Left ventricle myocardium superior (tissue), 1 donor: ENCODE measurements at places on chromosomes 6 and 20.

- DNase-seq = no peak
Measured at GRCh38 chr6:154611241-154611640, 100.8 kb upstream of the CNKSR3 start.

GRCh38 chr6:146803601-146804000 is 204.8 kb downstream of the ADGB start:
- peak; percentile 48 for DNase-seq

DNA sequence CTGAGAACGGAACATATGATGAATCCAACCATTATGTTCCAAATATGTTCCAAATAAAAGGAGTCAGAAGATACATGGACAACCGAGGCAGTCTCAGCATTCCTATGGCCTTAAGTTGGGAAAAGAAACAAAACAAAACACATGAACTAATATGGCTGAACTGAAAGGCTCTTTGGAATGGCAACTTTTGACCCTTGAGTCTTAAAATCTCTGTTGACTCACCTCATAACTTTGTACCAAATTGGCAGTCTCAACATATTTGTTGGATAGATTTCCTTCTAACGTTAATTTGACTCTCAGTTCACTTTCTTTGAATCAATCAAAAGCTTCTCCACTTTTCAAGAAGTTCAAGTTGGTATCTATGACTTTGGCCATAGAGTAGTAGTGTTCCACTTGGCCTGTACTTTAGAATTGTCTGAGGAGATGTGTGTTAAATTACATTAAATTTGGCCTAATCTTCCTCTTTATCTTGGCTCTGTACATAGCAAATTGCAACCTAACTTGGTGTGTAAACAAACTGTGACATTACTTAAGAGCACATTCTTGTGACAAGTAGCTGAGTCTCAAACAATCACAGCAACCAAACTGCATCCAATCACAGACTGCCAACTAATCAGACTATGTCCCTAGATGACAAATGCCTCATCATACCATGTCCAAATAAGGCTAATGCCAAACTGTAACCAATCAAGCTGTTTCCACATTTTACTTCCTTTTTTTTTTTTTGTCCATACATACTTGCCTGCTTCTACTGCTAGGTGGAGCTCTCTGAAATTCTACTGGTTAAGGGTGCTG is 208.8 kb downstream of the BMP2 start:
- DNase-seq = no peak

DNA sequence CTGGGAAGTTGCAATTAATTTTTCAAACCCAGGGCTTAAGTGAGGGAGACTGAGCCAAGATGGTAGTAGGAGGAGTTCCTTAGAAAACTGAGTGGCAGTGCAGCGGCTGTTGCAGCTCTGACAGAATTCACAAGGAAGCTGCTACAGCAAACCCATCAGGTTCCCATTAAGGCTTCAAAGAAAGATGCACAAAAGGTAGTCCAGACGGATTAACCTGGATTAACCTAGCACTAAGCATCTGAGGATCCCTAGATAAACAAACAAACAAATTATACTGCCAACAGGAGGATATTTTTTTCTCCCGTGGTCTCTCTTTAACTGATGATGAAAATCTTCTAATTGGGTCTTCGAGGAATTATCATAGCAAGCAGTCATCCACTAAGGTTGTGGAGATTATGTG is 5.2 kb downstream of the TENT5A start:
- no peak for DNase-seq

GRCh38 chr6:15493437-15494168 is 169.2 kb downstream of the DTNBP1 start:
- no peak for DNase-seq

- DNase-seq = peak; percentile 51
Measured at GRCh38 chr20:41395667-41396664, 29.3 kb upstream of the EMILIN3 start.

DNA sequence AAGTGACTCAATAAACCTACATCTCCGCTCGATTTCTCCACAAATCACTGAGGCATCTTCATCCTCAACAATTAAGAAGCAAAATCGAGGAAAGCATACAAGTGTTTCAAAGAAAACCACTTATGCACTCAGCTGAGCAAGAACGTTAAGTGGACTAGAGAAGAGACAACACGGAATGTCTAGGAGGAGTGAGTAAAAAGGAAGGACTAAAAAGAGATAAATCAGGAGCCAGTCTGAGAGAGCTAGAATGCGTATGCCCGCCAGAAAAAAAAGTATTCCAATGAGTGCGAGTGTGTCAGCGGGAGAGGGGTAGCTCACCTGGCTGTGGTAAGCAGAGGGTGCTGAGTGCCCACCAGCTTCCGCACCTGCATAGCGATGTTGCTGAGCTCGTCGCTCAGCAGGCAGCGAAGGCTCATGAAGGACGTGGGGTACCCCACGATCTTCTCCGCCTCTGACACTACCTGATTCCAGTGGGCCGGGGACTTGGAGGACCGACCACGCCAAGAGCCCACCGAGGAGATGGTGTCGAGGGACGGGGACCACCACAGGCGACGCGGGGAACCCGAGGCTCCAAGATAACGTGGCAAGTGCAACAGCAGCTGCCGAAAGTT is 587 bp downstream of the PDSS2 start:
- peak; percentile 37 for DNase-seq

DNA sequence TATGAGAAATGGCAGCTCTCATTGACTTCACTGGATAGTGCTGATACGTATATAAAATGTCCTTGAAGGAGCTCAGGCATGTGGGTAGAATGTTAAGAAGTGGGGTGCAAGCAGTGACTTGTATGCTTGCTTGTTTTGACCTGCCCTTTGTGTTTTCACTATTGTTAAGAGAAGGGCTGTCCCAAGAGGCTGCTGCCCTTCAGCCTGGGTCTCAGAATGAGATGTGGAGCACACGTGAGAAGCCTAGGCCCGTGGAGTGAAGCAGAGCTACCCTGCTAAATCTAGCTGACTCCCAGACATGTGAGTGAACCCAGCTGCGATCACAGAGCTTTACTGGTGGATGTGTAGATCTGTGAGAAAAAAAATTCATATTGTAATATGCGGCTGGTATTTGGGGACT is 305.3 kb upstream of the RGS17 start:
- DNase-seq = no peak

- DNase-seq = peak; percentile 18
Measured at GRCh38 chr20:17620371-17621228, 50.7 kb downstream of the DSTN start.

DNA sequence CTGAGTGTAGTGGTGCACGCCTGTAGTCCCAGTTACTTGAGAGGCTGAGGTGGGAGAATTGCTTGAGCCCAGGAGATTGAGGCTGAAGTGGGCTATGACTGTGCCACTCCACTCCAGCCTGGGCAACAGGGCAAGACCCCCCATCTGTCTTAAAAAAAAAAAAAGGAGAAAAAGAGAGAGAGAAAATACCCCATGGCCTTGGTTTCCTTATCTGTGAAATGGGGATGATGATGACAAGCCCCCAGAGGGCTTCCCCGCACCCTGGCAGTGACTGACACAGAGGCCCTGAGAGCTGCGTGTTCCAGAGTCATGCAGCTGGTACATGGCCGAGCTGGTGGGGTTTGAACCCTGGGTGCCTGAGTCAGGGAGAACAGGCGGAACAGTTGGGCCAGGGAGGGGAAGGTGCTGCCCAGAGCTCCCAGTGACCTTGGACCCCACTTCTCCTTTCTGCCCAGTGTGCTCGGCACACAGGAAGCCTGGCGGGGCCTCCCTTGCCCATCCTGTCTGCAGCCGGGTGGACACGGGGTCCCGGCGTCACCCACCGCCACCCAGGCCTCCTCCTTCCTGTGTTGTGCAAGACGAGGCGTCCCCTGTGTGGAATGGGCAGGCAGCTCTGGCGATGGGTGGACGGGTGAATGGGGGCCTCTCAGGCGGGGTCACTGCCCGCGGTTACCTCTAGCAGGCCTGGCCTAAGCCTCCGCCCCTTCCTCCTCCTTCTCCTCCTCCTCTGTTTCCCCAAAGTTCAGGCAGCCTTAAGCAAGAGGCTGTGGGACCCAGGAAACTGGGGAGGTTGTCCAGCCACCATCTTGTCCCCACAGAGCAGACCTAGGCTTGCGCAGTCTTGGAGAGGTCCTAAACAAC is 84.2 kb downstream of the CEBPB start:
- DNase-seq = peak; percentile 83

GRCh38 chr6:166488701-166489100 is 97.8 kb downstream of the RAMACL start:
- no peak for DNase-seq

DNA sequence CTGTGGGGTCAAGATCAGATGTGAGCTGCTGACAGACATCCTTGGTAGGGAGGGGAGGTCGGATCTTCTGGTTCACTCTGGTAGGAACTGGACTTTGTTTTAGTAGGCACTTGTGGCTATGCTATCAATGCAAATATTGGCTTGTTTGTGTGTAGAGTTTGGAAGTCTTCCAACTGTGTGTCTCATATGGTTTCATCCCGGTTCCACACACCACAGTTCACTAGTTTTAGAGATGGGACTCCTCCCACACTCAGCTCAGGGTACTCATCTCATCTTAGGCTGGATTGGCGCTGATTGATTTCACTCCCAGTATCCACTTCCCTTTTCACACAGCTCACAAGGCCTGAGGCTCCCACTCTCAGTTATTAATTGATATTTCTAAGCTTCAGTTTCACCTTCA is 161.3 kb downstream of the THBS2 start:
- no peak for DNase-seq

GRCh38 chr6:161151660-161152526 is 122.0 kb downstream of the AGPAT4 start:
- no peak for DNase-seq

DNA sequence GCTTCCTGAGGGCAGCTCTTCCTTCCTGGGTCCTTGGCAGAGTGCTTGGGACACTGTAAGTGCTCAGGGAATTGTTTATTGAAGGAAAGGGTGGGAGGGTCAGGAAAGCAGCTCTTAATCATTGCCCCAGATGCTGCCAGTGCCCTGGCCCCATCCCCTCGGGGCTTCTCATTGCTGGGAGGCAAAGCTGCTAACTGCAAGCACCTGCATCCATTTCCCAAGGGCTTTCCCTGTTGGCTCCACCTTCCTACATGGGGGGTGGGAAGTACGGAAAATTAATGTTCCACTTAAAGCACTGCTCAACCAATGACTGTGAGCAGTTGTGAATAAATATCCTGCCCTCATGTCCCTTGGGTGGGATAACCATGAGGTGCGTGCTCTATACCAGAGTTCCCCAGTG is 56.4 kb downstream of the NDUFAF5 start:
- DNase-seq = no peak

DNA sequence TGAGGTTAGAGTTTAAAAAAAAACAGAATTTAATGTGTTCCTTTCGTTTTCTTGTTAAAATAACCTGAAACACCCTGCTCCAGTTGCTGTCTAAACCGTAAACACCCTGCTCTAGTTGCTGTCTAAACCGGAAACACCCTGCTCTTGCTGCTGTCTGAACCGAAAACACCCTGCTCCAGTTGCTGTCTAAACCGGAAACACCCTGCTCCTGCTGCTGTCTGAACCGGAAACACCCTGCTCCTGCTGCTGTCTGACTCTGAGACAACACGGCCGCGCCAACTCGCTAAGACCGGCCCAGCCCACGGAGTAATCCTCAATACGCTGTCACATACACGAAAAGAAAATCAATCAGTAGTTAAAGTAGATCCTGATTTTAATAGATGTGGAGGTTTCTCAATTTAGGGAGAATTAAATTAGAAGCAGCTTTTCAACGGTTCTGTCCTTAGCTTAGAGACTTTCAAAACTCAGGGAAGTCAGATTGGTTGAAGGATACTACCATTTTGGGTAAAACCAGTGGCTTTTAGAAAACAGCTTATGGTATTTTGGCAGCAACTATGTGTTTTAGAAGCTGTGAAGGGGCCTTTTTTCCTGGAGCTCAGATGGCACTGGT is 98.3 kb downstream of the RAMACL start:
- DNase-seq = peak; percentile 71

GRCh38 chr6:101722991-101723579 is 329.6 kb downstream of the GRIK2 start:
- DNase-seq = no peak

DNA sequence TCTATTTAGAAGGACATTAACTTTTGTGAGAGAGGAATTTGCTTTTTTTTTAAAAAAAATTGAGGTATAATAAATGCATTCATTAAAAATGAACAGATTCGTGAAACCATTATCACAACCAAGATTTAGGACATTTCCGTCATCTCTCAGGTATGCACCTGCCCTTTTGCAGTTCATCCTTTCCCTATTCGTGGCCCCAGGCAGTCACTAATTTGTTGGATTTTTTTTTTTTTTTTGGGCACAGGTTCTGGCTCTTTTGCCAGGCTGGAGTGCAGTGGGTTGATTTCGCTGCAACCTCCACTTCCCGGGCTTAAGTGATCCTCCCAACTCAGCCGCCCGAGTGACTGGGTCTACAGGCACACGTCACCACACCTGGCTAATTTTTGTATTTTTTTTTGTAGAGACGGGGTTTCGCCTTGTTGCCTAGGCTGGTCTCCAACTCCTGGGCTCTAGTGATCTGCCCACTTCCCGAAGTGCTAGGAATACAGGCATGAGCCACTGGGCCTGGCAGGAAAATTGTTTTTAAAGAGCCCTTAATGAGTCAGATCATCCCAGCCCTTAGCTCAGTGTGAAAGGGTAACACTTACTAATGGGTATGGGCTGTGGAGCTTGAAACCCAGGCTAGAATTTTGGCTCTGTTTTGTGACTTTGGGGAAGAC is 9.2 kb downstream of the PHF3 start:
- DNase-seq = no peak

DNA sequence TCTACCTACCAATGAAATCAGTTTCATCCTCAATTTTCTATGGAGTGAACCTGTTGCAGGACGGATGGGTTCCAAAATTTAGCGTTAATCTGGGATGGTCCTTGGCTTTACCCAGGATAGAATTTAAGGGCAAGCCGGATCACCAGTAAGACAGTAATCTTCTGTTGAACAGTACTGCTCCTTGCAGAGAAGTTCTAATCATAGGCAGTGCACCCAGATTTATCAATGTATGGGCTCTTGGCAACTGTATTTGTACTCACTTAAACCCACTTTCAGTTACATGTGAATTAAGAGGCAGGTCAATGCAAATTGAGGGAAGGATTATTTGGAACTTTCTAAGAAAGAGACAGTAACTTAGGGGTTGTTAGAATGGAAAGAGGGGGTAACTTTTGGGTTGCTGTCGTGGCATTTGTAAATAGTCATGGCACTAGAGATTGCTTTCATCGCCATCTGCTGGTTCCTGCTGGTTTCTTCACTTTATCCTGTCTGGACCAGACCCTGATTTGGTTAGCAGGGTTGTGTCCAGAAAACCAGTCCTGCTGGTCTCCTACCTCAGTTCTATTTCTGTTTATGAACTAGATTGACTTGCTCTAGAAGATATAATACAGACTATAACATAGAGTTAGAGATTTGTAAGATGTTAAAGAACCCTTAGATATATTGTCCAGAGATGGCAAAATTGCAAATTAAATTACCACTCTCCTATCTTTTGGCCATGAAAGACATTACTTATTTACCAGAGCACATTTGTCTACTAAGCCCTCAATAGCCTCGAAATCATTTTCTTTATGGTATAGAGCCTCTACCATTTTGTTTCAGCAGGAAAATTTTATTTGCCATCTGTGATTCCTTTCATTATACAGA is 646.3 kb downstream of the UTRN start:
- DNase-seq = no peak

DNA sequence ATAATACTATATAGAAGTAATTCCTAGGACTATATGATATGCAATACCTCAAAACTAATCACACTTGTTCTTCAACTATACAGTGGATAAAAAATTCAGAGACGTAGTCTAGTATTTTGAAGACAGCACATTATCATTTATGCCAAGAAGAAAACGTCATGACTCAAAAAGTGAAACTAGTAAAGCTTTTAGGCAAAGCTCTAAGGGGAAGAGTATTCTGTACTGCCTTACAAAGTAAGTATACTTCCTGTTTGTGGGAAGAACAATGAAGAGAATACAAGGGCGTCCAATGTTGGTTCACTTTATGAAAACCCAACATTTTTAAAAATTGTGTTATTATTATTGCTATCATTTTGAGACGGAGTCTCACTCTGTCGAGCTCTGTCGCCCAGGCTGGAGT is 27.9 kb downstream of the LOC128125822 start:
- no peak for DNase-seq
